Jurkat, Clone E6-1 (cell line): ENCODE measurements at places on chromosomes 12 and 14.

- no peak for DNase-seq
Observed at GRCh38 chr12:3160081-3160480, 82.9 kb downstream of the TSPAN9 start.

DNA sequence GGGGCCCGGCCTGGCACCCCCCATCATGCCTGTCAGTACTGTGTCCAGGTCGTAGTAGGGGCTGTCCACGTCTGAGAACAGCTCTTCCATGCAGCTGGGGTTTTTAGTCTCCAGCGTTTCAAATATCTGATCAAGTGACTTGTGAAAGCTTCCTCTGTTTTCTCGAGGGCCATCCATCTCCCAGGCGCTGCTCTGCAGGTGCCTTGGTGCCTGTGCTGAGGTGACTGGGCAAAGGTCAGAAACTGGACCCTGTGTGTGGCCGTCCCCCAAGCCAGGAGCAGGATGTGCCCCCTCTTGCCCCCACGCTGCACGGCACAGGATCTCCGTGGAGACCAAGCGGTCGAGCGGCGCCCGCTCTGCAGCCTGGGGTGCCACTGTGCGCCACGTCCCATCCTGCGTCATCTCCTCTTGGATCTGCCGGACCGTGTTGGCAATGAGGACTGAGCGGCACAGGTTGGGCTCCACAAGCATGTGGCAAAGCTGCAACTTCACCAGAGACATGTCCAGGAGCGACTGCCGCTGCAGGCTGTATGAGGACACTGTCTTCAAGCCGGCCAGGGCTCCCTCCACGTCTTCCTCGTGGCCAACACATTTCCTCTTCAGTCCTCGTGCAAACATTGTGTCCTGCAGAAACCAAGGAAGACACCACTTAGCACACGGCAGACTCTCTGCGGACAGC lies 9.4 kb downstream of the CDCA4 start:
- no peak for DNase-seq

- peak; percentile 99 for DNase-seq
Observed at GRCh38 chr14:100067971-100068959, 3.0 kb downstream of the EVL start.

- DNase-seq = no peak
Observed at GRCh38 chr14:101821528-101821927, 60.0 kb downstream of the PPP2R5C start.

GRCh38 chr12:54200412-54200811 lies 11.6 kb upstream of the SMUG1 start:
- no peak for DNase-seq

GRCh38 chr12:69534389-69534822 lies 50.9 kb upstream of the CCT2 start:
- peak; percentile 75 for DNase-seq

GRCh38 chr12:112198120-112198733 lies 72.9 kb downstream of the TRAFD1 start:
- DNase-seq = peak; percentile 47

- no peak for DNase-seq
Observed at GRCh38 chr14:20662968-20663732, 21.2 kb upstream of the RNASE4 start.

GRCh38 chr14:64518229-64518628 lies 13.7 kb downstream of the ZBTB1 start:
- DNase-seq = no peak

DNA sequence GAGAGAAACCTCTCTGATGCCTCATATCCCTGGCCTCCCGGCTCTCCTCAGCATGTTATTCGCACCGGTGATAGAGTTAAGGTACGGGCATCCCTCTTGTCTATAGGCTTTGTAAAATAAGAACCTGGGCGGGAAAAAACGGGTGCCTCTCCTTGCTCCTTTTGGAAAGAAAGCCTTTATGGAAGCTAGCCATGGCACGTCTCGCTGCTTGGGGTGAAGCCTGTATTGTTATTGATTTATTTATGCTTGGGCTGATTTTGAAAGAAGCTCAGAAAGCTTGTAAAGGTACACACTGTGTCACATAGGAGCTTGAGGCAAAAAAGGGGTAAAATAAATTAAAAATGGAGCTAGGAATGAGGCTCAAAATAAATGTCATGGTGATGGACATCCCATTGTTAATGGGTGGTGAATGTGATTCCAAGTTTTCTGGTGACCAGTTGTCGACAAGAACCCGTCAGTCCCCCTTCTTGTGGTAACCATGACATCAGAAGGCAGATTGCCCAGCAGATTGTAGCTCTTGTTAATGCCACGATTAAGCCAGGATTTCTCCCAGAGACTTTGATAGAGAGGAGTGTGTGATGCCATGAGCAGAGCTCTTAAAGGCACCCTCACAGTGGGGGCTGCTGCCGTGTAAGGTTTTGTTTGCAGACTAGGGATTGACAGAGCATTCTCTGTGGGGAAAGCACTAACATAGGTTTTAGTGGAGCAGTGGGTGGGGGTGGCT lies 50.4 kb upstream of the ASPG start:
- no peak for DNase-seq

GRCh38 chr14:100603341-100604120 lies 16.3 kb upstream of the BEGAIN start:
- no peak for DNase-seq

DNA sequence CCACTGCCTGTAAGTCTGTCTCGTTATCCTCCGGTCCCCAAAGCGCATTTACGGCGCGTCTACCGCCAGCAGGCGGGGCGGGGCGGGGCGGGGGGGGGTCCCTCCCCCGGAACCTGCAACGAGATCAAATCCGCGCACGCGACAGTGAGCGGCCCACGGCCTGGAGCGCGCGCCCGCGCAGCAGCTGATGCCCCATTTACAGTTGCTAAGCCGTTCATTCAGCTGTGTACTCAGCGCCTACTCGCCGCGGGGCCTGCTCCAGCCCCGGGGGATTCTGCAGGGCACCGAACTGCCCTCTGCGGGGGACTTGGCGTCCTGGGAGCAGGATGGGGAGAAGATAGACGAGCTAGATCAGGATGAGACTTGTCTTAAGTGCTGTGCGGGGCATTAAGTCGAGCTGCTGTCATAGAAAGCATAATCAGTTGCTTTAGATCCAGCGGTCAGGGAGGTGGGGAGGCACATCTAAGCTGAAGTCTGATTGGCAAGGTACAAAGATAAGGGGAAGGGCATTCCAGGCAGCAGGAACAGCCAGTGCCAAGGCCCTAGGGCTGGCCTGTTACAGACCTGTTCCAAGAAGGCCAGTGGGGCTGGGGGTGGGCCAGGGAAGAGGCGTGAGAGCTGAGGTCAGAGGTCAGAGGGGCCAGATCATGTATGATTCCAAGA lies 1.4 kb upstream of the CCDC85C start:
- peak; percentile 82 for DNase-seq

DNA sequence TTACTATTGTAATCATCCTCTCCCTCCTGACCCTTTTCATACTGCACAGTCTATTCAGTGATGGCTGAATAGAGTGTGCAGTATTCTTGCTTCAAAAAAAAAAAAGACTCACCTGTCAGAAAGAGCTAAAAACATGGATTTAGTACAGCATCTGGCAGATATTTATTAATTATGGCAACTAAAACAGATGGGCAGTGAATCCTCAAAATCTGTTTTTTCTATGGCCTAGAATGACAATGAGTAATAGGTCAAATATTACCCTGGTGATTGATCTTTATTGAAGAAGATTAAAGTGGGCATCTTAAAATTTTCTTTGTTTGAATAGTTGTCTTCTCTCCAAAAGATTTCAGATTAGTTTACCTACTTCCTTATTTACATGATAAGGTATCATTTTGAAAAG lies 543.6 kb downstream of the FOXG1 start:
- DNase-seq = no peak

- DNase-seq = no peak
Observed at GRCh38 chr12:59904874-59905521, 309.2 kb downstream of the SLC16A7 start.

DNA sequence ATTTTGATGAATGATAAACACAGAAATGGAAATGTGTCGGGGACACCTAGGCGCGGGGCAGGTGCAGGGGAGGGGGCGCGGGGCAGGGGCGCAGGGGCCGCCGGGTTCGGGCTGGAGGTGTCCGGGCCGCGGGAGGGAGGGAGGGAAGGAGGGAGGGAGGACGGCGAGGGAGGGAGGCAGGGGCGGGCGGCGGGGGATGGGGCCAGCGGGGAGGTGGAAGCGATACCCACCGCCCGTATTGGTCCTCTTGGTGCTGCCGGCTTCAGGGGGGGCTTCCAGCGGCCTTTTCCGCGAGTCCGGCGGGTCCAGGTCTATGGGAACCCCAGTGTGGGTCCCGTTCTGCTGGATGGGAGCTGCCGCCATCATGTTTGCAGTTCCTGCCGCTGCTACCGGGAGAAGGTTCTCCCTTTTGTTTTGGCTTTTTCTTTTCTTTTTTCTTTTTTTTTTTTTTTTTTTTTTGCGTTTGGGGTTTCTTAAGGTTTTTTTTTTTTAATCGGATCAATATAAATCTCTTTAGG lies 703 bp downstream of the NOVA1 start:
- DNase-seq = no peak

GRCh38 chr12:50708631-50709030 lies 55.3 kb upstream of the ATF1 start:
- DNase-seq = no peak

GRCh38 chr14:100738269-100738691 lies 11.6 kb downstream of the DLK1 start:
- DNase-seq = no peak

GRCh38 chr12:71250166-71250565 lies 92.4 kb upstream of the TSPAN8 start:
- no peak for DNase-seq

GRCh38 chr12:75602106-75602505 lies 90.7 kb upstream of the KRR1 start:
- no peak for DNase-seq

DNA sequence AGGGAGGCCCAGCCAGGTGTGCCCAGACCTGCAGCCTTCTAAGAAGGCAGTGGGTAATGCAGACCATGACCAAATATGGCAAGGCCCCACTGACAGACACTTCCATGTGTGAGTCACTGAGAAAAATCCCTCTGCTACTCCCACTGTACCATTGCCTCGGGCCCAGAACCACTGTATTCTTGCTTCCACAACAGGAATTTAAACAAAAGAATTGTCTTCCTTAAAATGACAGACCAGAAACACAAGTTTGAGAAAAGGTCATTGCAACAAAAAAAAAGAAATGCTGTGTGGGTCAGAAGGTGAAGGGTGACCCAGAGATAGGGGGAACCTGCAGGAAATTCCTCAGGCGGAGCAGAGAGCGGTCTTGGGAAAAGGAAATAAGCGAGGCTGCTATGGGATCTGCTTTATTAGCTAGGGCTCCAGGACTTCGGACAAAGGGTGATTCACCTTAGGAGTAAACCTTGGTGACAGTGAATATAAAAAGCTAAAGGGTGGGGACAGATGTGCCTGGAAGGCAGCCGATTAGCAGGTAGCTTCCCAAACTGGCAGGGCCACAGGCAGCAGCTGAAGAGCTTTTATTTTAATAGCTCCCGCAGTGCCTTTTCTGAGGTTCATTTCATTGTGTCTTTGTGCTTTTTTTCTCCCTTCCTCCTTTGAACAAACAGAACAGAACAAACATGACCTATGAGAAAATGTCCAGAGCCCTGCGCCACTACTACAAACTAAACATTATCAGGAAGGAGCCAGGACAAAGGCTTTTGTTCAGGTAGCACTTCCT lies 185.3 kb upstream of the BCL2L14 start:
- DNase-seq = no peak

GRCh38 chr14:81406863-81407262 lies 6.7 kb upstream of the STON2 start:
- DNase-seq = no peak

DNA sequence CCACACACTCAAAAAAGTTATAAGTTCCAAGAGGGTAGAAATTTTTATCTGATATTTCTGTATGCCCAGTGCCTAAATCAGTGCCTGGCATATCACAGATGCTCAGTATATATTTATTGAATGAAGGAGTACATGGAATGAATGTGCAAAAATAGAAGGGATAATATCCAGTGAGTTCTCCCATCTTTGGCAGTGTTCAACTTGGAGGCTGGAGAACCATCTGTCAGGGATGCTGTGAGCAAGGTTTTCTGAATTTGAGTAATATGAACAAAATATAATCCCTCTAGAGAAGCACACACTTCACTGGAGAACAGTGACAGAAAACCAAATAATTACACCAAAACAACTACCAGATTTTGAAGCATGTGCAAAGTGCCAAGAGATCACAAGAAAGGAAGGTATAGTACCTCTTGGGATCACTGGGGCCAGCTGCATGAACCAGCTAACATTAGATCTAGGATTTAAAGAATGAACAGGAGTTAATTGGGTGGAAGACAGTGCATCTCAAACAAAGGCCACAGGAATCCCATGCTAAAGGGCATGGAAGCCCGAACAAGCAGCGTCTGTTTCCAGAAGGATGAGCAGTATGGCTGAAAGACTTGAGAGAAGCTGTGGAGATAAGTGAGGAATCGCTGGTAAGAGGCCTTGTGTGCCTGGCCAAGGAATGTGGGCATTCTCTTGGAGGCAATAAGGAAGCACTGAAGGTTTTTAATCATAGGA lies 11.5 kb downstream of the SLC8A3 start:
- DNase-seq = no peak

GRCh38 chr12:65740506-65740872 lies 83.8 kb upstream of the HMGA2 start:
- DNase-seq = no peak

DNA sequence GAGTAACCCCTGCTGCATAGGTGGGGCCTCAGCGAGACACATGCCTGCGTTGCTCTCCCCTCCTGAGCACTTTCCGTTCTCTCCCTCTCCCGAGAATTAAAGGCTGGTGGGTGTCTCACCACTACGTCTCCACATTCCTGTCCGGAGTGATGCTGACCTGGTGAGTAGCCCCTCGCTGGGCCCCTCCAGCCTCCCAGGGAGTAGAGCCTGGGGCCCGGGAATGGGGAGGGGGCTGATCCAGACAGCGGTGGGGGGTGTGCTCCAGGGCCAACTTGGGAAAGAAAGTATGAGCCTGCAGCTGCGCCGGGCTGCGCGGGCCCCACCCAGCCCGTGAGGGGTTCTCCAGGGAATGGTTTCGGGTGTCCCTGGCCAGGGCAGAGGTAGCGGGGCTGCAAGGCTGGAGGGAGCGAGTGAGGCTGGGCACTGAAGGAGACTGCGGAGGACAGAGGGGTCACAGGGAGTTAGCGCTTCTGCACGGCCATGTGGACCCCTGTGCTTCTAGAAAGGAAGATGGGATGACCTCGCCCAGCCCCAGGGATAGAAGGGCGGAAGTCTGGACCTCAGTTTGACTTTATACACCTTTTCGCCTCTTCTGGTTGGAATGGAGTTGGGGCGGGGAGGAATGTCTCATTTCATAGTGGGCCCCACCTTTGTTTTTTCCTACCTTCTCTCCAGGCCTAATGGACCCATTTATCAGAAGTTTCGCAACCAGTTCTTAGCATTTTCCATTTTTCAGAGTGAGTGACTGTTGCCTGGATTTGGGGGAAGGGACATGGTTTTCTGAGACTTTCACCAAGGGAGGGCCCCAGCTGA lies 22.5 kb downstream of the RHOF start:
- DNase-seq = no peak

DNA sequence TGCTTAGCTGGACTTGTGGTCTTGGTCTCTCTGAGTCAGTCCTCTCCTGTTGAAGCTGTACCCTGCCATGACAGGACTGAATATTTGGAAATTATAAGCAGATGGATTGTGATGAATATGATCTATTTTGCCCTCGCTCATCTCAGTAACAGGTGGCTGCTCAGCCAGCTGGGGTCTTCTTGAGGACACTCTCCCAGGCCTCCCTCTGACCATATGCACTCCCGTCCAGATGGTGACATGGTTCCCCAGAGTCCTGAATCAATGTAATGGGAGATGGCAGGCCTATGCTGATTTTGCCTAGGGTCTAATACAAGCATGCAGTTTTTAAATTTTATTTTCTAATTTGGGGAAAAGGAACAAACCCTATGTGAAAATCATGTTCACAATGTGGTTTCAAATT lies 63.1 kb upstream of the TRHDE start:
- no peak for DNase-seq

GRCh38 chr14:92877757-92878431 lies 45.1 kb upstream of the CHGA start:
- no peak for DNase-seq
